Muscle of arm (tissue), 14 donors: ENCODE measurements at places on chromosomes 13 and 19. TPM values are rescaled to one million over a fixed set of nuclear protein-coding genes. Genes with fewer than 3 reads are reported as not detected.

CYP4F8 gene
- not detected for polyA plus RNA-seq

ICAM4 gene
- 0.46 TPM for polyA plus RNA-seq

PLA2G4C gene
- 46.0 TPM for polyA plus RNA-seq

SIGLEC5 gene
- polyA plus RNA-seq, result not detected

APC2 gene
- polyA plus RNA-seq, result 0.90 TPM

SBSN gene
- polyA plus RNA-seq, result not detected

PNMA8C gene
- polyA plus RNA-seq, result 0.27 TPM

RNF225 gene
- not detected for polyA plus RNA-seq

POU2F2 gene
- polyA plus RNA-seq, result 1.4 TPM

ZNF880 gene
- 12.4 TPM for polyA plus RNA-seq

TNNI3 gene
- polyA plus RNA-seq, result not detected

PRODH2 gene
- not detected for polyA plus RNA-seq

VASP gene
- polyA plus RNA-seq, result not detected

CYP4F22 gene
- not detected for polyA plus RNA-seq

MYBPC2 gene
- polyA plus RNA-seq, result not detected

NLRP5 gene
- not detected for polyA plus RNA-seq

SIGLEC11 gene
- 5.5 TPM for polyA plus RNA-seq

C1QTNF9 gene
- polyA plus RNA-seq, result 7.7 TPM

STOML3 gene
- 0.35 TPM for polyA plus RNA-seq

KLK12 gene
- not detected for polyA plus RNA-seq

PCDH9 gene
- not detected for polyA plus RNA-seq
